ENCODE measurements at places on chromosomes 5 and 9.

- DNase-seq, result no peak
Observed at GRCh38 chr5:98722188-98722587, 51.3 kb upstream of the RGMB start.

DNA sequence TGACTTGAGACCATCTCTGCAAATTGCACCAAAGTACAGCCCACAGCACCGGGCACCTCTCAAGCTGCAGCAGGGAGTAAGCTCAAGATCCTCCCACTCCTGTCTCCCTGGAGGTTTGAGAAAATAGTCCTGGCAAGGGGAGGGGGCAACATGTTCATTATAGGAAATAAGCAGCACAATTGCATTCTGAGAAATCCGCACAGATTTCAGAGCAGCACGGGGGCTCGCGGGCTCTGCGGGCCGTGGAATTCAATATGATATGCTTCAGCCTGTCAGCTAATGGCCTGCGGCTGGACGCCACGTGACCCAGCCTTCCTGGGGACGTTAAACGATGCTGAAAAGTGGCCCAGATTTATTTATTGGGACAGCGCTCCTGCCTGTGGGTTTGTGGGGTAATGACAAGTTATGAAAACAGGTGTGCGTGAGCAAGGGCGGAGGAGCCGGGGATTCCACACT, 156.4 kb downstream of the DAB2IP start:
- no peak for DNase-seq

DNA sequence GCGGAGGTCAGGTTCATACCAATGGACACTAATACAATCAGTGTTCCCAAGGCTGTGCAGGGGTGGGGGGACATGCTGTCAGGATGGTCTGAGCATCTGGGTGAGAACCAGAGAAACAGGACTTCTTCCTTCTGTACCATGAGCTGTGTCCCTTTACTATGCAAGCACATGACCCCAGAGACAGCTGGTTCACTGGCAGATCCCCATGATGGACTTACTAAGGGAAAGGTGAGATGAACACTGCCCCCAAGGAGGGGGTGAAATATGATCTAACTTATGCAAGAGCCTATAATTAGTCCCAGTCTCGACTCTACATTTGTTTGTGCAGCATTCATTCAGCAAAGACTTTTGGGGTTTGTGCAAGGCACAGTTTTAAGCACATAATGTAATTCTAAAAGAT, 91.4 kb downstream of the LIFR start:
- no peak for DNase-seq

DNA sequence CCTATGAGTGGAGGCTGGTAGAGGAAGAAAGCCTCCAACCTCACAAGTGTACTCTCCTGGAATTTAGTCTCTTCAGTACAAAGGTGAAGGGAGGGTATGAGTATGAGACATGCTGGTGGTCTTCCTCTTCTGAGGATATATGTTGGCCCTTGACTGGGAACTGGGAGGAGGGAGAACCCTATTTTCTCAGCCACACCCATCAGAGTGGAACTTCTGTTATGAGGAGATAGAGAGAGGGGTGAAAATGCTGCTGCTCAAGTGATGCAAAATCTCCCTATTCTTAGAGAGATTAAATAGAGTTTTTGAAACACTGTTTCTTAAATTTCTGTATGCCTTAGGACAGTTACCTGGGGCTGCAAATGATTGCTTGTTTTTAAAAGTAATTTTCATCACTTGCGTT, 203.4 kb upstream of the PRR16 start:
- DNase-seq, result no peak

DNA sequence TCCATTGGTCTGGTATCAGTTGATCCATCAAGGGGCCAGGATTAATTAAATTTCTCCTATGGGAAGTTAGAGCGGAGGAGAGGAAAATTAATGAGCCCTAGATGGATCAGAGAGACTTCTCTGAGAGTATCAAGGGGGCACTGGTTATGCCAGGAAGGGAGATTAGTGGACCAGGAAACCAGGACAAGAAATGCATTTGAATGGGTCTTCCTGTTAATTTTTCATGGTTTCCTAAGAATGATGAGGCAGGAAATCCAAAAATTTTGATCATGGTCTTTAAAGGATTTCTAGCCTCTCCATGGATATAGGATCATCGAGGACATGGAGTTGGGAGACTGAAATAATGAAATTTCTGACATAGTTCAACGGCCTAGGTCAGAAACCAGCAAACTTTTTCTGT, 30.8 kb downstream of the FOXI1 start:
- no peak for DNase-seq

GRCh38 chr9:22169727-22170503, 160.8 kb upstream of the CDKN2B start:
- DNase-seq, result no peak

- DNase-seq, result no peak
Observed at GRCh38 chr9:75152416-75152815, 64.1 kb downstream of the OSTF1 start.

DNA sequence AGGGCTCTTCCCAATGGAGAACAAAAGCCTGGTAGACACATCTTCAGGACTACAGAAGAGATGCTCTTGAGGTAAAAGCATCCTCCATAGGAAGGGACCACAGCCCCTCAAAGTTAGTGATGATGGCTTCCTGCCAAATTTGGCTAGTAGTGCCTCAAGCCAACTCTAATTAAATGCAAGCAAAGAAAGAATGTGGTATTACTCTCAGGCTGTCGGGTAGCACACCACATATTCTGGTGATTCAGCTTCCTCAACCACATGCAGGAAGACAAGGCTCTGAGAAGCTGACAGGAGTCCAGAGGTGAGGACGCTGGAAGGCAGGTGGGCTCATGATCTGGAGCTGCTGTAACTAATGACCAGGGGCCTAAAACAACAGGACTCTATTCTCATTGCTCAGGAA, 37.2 kb upstream of the S1PR3 start:
- no peak for DNase-seq

DNA sequence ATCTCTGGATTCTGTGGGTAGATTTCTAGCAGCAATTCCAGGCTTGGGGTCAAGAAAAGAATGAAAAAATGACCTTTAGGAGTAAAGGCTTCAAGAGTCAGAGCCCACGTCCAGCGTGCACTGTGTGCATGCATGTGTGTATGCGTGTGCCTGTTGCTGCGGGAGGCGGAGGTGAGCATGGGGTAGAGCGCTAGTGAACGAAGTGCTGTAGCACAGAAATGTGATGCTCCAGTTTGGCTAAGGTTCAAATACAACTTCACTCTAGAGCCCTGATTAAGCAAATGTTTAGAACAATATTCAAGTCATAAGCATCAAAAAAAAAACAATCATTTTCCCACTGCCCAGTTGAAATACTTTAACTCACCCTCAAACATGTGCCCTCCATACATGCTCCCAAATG, 403.9 kb downstream of the ZNF608 start:
- DNase-seq, result peak; percentile 37

- no peak for DNase-seq
Observed at GRCh38 chr5:25641124-25641523, 996.3 kb upstream of the CDH10 start.

GRCh38 chr5:169302491-169303118, 1.7 kb upstream of the SLIT3 start:
- peak; percentile 89 for DNase-seq

Data from right hindlimb (tissue), 1 donor.